Stimulated activated CD4-positive, alpha-beta T cell treated with anti-CD3 and anti-CD28 coated beads, Interleukin-1b, Interleukin-23, amount 100 ng/mL, for 1 hour (primary cell): ENCODE measurements at places on chromosomes 1 and 21.

GRCh38 chr1:225201447-225201846 is 226.4 kb downstream of the LBR start:
- DNase-seq, result no peak

DNA sequence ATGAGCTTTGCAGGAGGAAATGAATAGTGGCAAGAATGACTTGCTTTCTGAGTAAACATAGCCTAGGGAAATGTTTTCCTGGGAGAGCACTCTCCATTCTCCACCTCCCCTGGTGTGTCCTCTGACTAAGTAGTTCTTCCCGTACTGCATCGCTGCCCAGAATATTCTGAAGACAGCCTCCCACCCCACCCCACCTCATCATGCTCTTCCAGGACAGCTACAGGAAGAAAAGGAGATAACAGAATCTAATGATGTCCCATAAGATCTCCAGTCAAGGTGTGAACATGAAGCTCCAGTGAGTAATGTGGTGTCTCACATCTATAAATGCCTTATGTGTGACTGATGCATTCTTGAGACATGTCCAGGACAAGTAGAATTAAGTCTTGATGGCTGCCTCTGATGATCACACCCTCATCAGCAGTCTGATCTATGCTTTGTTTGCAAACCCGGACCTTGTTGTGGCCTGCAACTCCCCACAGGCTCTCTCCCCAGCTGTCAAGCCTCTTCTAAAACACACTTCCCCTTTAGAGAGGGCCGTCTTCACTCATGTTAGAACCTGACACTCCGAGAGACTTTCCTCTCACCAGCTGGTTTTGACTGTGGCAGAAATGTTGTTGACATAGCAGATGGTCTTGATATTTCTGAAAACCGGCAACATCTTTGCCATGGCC is 183.0 kb downstream of the CYYR1 start:
- no peak for DNase-seq

- no peak for DNase-seq
Observed at GRCh38 chr1:17717594-17718535, 37.3 kb upstream of the ACTL8 start.

- DNase-seq, result no peak
Observed at GRCh38 chr1:204651843-204652421, 33.6 kb downstream of the LRRN2 start.

DNA sequence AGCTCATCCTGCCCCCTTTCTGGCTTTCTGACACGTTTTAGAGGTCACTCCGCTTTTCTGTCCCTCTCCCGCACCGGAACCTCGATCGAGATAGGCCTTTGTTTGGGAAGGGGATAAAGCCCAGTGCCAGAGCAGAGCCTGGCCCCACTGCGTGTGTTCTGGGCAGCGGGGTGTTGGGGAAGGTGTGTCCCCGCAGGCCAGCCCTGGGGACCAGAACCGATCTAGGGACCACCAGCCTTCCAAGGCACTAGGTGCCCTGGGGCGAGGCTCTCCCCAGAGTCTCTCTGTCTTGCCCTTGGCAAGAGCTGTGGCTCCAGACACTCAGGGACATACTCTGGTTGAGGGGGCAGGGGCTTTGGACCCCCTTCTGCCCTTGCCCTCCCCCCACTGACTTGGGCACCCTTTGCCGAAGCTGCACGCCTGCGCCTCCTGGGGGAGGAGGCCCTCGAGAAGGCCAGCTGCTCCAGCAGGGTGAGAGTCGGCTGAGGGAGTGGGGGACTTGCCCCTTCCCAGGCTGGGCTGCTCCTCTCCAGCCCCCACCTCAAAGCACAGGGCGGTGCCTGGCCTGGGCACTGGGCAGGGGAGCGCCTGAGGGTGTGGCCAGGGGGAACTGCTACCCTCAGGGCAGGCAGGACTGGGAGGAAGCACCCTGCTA is 16.4 kb downstream of the PRXL2B start:
- no peak for DNase-seq

- DNase-seq, result no peak
Observed at GRCh38 chr1:217564833-217565232, 66.1 kb downstream of the GPATCH2 start.

GRCh38 chr1:7375781-7376660 is 395.1 kb upstream of the VAMP3 start:
- DNase-seq, result no peak

DNA sequence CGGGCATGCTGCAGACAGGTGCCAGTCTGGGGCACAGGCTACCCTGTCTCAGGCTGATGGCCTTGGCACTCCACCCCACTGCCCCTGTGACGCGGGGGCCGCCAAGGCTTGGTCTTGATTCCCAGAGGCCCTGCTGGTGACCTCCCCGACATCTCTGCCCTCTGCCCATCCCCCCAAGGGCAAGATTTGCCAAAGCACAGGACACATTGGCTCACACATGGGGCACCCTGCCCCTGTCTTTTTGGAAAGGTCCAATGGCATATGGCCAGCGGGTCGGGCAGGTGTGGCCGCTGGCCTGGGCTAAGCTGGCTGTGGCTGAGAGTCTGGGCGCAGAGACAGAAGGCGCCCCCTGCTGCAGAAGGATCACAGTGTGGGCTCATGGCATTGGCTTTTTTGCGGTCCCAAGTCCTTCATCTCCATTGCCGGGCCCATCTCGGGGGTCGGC is 4.6 kb downstream of the MIB2 start:
- DNase-seq, result no peak

DNA sequence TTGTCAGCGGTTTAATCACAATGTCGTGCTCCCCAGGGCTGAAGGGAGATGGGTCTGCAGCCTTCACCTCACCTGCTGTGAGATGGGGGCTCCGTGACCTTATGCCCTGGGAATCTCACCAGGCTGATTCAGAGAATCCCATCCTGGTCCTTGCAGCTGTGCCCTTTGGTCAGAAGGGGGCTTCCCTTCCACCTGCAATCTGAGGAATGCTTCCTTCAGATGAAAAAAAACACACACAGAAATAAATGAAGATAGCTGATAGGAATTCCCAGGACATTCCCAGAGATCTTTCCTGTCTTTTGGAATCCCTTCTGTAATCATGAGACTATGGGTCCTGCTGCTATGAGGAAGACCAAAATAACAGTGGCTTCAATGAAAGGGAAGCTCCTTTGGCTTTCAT is 127.0 kb upstream of the VAMP3 start:
- DNase-seq, result no peak

DNA sequence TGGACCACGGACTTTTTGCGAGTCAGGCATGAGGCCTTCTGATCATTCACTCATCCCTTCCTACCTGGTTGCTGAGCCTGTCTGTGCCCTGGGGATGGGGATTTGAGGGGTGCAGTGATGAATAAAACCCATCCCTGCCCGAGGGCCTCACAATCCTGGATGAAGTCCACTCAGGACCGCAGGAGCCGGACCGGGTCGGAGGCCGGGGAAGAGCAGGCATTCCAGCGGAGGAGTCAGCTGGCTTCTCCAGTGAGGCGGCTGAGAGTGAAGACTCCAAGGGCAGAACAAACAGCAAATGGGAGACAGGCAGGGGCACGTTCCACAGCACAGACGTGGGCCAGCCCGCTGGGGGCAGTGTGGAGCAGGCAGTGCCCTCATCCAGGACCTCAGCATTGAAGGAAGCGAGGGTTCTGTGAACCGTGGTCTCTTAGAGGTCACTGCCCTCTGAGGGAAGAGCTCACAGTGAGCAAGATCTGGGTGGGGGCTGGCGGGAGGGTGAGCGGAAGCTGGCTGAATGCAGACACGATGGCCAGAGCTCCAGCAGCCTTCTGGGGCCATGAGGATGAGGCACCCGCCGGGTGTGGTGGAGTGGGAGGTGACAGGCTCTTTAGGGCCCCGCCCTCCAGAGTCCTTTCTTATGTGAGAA is 10.9 kb upstream of the LRRC3 start:
- DNase-seq, result no peak

DNA sequence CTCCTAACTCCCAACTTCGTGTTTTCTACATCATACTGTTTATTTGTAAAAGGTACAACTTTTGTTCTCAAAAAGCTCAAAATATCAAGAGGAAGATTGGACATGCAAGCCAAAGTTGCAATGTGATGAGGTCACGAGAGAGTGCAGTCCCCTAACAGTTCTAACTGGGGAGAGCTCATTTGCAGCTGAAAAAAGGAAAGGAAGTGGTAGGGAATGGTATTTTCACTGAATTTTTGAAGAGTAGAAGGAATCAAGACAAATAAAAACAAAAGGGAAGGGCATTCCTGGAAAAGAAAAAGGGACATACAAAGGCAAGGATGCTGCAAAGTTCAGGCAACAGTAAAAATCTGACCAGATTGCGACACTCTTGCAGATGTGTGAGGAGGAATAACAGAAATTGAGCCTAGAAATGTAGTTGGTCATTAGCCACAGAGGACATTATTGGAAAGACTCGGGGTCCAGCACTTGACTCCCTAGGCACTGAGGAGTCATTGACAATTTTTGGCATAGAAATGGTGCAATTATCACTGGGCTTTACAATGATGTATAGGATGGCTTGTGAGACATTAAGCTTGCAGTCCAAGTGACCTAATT is 67.9 kb downstream of the TBX15 start:
- DNase-seq, result no peak

GRCh38 chr1:235923466-235924021 is 56.8 kb upstream of the LYST start:
- no peak for DNase-seq

GRCh38 chr1:164780111-164780812 is 221.3 kb downstream of the PBX1 start:
- no peak for DNase-seq

DNA sequence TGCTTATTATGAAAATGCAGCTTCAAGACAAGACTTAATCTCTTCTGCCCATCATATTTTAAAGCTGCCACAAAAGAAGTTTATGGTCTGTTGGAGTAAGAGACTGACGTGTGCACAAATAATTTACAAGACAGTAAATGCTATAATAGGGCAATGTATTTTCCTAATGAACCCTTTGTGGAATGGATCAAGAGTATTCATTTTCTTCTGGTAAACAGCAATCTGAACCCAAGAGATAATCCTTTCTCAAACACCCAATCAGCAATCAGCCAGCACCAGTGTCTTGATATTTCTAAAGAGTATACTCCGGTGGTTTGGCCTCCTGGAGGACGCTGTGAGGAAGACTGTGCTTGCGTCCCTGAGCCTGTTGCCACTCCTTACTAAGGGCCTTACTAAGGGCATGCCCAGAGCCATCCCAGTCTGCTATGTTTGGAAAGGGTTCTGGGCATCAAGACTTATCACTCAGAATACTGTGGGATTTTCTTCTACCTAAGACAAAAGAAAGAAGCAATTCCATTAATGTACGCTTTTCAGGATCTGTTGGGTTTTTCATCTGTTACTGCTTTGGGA is 48.8 kb upstream of the LRRC8D start:
- DNase-seq, result no peak

DNA sequence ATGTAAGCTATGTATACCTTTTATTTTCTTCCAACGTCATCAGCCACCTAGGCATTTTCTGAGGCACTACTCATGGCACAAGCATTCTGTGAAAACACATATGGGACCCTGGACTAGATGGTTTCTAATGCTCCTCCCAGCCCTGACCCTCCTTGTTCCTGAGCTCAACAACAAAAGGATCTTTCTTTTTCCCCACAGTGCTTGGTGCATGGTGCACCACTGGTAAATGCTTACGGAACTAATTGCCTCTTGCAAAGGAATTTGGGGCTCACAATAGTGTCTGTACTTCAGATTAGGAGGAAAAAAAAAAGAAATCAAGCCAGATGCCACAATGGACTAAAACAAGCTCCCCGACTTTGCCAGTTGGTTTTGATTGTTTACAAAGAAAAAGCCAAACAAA is 390.5 kb downstream of the PLPP3 start:
- DNase-seq, result no peak

DNA sequence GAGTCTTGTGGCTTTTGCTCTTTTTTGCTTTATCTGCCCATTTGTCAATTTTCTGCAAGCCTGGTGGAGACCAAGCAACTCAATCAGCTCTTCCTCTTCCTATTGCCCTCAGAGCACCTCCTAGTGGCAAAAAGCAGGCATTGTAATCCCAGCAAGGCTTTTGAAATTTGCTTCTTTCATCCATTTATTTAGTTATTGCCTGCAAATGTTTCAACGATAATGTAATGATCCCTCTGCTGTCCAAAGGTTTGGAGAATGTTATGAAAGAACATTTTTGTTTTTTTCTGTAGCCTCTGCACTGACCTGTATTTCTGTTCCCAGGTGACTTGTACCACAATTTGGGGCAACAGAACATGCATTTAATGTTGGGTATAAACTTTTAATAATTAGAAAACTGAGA is 127.8 kb downstream of the GABPA start:
- no peak for DNase-seq

GRCh38 chr1:87766737-87767136 is 438.1 kb downstream of the LMO4 start:
- DNase-seq, result no peak

DNA sequence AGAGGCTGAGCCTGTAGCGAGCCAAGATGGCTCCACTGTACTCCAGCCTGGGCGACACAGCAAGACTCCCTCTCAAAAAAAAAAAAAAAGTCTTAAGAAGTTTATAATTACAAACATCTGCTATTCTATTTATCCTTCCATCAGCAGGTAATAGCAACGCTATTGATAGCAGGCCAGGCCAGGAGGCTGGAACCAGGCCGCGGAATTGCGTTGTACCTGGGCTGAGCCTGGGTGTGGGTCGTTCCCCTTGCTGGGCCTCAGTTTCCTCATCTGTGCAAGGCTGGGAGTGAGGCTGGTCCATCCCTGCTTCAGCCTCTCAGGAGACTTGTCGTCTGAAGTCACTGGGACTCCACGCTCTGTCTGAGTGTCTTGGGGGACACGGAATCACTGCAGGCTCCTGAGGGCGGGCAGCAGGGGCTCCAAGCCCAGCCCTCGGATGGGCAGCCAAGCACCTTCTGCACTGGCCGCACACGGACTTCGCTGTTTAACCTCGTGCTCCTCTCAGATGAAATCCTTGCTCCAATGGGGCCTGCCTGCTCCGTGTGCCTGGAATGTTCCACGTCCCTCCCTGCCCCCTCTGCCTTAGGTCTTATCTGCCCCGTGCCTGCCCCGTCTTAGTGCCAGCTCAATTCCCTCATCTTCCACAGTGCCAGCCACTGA is 103.9 kb upstream of the C1orf174 start:
- no peak for DNase-seq

DNA sequence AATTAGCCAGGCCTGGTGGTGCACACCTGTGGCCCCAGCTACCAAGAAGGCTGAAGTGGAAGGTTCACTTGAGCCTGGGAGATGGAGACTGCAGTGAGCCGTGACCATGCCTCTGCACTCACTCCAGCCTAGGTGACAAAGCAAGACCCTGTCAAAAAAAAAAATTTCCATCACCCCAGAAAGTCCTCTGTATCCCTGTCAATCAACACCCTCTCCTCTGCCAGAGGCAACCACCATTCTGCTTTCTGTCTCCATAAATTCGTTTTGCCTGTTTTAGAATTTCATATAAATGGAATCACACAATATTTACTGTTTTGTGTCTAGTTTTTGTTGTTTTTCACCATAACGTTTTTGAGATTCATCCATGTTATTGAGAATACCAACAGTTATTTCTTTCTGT is 141.6 kb upstream of the SLC45A1 start:
- no peak for DNase-seq

GRCh38 chr1:48777219-48777895 is 666 bp upstream of the BEND5 start:
- no peak for DNase-seq

GRCh38 chr1:54227891-54228310 is 27.9 kb downstream of the MRPL37 start:
- no peak for DNase-seq

- no peak for DNase-seq
Observed at GRCh38 chr1:151653397-151653796, 41.5 kb downstream of the SNX27 start.
